Mesenteric fat pad (tissue), 1 donor: ENCODE measurements at places on chromosomes 3 and 15. TPM values are rescaled to one million over a fixed set of nuclear protein-coding genes. Genes with fewer than 3 reads are reported as not detected.

GRCh38 chr3:59937201-59937600, 887.4 kb upstream of the CFAP20DC start:
- DNase-seq, result no peak

GRCh38 chr3:146550743-146551510, 6.5 kb upstream of the PLSCR1 start:
- no peak for DNase-seq

DNA sequence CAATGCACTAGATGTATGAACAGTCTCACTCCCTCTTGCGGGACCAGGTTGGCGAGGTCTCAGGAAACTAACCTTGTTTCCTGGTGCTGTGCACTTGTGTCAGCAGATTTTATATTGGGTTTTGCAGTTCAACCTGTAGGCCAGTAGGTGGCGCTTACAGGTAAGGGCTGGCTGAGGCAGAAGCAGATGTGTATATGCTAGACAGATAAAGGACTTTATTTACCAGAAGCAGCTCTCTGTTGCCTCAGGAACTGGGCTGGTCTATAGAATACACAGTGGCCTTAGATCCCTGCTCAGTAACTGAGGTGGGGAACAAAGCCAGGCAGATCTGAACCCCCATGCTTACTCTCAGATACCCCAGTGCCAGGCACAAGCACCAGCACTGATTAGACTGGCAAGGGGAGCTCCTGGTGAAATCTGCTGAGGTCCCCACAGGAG, 296.8 kb downstream of the DOCK3 start:
- DNase-seq, result no peak

GRCh38 chr3:14261229-14261628, 82.6 kb downstream of the LSM3 start:
- DNase-seq, result no peak

The TUSC7 gene
- total RNA-seq, result not detected

The RBPMS2 gene
- 24.5 TPM for total RNA-seq

The KPNA4 gene
- 64.3 TPM for total RNA-seq
